Panc1 (cell line): ENCODE measurements at places on chromosomes 12 and 14. TPM values are rescaled to one million over a fixed set of nuclear protein-coding genes. Genes with fewer than 3 reads are reported as not detected.

The CAPZA3 gene
- total RNA-seq = not detected

The GDF3 gene
- total RNA-seq = not detected

The AMN gene
- 0.44 TPM for total RNA-seq

The KRT3 gene
- total RNA-seq = not detected

- H3K27ac ChIP-seq = no peak overlapping the region
- H3K4me1 ChIP-seq = no peaks in the 10 kb centered on the region
- DNase-seq = no peak
- peaks cover 6% of the 10 kb centered on the region; the same call in 1 of the 2 replicates for H3K36me3 ChIP-seq
These were observed 1.7 kb downstream of the FOS start for GRCh38 chr14:75280291-75280830.

DNA sequence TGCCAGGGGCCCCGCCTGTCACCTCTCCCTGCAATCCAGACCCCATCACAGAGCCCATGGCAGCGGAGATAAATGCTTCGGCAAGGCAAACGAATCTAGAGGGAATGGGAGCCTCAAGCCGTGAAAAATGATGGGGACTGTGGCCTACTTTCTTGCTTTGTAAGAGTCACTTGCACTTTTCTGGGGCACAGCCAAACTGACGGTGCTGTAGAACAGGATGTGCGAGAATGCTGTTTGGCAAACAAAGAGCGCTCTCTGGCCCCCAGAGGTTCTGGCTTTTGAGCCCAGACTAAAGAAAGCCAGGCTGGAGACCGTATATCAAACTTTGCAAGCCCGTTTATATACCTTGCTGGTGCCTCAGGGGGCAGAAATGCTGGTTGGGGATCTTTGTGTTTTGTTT lies 108.7 kb downstream of the CACNA1C start:
- DNase-seq = no peak
- H3K36me3 ChIP-seq = no peaks in the 10 kb centered on the region
- no peak overlapping the region for H3K4me3 ChIP-seq
- no peak overlapping the region for H3K27ac ChIP-seq

DNA sequence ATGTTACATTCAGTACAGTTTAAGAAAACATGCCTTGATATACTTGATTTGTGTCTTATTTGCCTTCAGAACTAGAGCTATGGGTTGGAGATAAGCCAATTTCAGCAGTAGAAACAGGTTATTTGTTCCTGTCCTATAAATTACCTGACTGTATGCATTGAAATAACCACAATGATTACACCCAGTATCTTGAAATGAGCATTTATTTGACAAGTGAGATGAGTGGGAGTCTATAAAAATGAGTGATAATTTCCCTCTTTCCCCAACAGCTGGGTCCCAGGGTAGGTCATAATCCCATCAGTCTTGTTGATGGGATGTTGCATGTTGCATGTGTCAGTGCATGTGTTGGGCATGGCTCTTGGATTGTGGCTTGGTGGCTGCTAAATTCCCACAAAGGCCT lies 3.7 kb downstream of the TAS2R42 start:
- H3K4me3 ChIP-seq = no peak overlapping the region
- no peak overlapping the region for H3K27ac ChIP-seq
- no peaks in the 10 kb centered on the region for H3K27me3 ChIP-seq

DNA sequence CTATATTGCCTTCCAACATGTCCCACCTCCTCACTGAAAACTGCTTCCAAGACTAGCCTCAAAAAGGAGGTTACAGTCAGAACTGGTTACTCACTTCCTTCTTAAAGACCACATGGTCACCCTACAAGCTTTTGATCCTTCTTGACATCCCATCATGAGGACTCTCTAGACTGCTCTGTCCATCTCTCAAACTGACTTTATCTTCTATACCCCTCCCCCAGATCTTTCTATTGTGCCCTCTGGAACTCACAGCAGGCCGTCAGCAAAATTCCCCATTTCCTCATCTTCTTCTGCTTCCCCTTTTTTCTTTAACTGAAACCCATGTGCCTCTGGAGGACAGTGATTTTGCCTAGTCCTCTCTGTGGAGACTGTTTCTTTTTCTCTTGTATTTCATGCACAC lies 18.1 kb upstream of the IGF1 start:
- no peak overlapping the region for H3K27ac ChIP-seq
- no peaks in the 10 kb centered on the region for H3K36me3 ChIP-seq
- DNase-seq = no peak
- no peaks in the 10 kb centered on the region for H3K4me1 ChIP-seq

DNA sequence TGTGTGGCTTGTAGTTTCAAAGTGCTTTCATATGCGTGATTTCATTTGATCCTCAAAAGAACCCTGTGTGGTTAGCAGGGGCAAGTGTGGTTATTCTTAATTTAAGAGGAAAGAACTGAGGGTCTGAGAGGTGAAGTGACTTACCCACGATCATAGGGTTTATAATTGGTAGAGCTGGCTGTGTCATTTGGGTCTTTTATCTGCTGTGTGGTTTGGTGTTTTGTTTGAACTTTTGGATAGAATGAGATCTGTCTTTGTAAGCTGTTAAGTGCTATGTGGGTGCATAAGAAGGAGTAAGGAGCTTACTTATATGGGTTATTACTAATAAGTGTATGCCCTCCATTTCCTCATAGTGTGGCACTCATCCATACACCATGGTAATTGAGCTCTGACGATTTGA lies 190.0 kb downstream of the CACNA1C start:
- no peak overlapping the region for H3K4me3 ChIP-seq
- H3K27me3 ChIP-seq = no peaks in the 10 kb centered on the region
- H3K36me3 ChIP-seq = no peaks in the 10 kb centered on the region
- DNase-seq = no peak

GRCh38 chr12:132222096-132222807 lies 78.0 kb downstream of the NOC4L start:
- peak overlapping the region; percentile 17 for H3K4me3 ChIP-seq
- peaks cover 4% of the 10 kb centered on the region; the same call in 1 of the 2 replicates for H3K27me3 ChIP-seq
- 0 out of 2 replicates have a peak, but pooled peaks cover 2% of the 10 kb centered on the region for H3K4me1 ChIP-seq
- no peaks in the 10 kb centered on the region for H3K36me3 ChIP-seq
- H3K27ac ChIP-seq = no peak overlapping the region

DNA sequence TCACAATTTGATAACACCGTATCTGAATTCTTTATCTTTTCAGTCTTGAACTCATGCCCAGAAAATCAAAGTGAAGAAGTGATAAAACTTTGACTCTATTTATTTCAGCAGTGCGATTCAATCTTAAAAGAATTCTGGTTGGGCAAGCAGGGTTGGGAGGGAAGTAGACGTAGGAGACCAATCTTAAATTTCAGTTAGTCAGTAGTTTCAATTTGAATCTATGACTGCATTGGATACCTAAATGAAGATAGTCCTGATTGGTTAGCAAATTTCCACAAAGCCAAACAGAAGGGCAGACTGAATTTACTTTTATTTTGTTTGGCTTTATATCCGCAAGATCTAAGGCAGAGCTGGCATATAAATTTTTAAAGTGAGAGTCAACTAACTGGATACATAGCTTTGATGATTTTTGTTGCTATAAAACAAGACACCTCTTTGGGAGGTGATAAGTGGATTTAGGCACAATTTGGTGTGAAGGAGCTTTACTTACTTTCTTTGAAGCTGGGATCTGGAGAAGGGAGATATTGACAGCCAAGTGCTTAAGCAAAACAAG lies 2.6 kb downstream of the ACSS3 start:
- H3K4me1 ChIP-seq = no peaks in the 10 kb centered on the region
- no peak overlapping the region for H3K27ac ChIP-seq
- DNase-seq = no peak
- H3K36me3 ChIP-seq = no peaks in the 10 kb centered on the region
- no peaks in the 10 kb centered on the region for H3K27me3 ChIP-seq
- H3K4me3 ChIP-seq = no peak overlapping the region

- H3K27me3 ChIP-seq = no peaks in the 10 kb centered on the region
- peaks cover 4% of the 10 kb centered on the region for H3K4me1 ChIP-seq
- H3K4me3 ChIP-seq = no peak overlapping the region
- peaks cover 5% of the 10 kb centered on the region; the same call in 1 of the 2 replicates for H3K36me3 ChIP-seq
- no peak for DNase-seq
These were observed 1.6 kb upstream of the LTBR start for GRCh38 chr12:6382371-6382770.

DNA sequence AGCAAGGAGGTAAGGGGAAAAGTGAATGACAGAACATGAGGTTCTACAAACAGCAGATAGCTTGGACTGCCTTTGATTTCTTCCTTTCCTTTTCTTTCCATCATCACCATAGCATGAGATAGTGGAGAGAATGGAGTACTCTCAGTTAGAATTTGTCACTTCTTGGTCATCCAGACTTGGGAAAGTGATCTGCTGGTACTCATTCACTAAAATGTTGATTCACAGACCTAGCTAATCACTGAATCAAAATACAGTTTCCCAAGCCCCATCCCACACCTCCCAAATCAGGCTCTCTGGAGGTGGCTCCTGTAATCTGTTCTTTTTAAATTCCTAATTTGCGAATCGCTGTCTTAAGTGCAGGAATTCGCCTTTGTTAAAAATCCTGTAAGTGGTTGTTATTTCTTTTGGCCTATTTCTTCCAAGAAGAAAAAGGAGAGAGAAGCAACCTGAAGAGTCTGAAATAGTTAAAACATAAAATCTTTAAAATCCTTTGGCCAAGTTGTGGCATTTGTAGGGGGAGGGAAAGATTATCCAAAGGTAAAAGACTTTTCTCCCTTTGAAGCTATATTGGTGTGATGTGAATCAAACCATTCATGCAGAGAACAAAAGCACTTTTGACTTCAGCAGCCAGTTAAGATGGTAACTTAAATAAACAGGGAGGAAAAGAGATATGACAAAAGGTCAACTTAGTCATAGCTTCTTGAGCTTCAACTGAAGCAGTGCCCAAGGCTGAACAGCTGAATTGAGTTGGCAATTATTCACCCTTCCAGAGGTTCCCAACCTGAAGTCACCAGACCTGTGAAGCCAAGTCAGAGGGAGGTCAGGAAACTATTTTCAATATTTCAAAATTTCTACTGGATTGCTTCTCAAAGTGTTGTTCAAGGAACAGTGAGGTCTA lies 255.1 kb upstream of the KRR1 start:
- no peak for DNase-seq
- H3K4me3 ChIP-seq = no peak overlapping the region
- H3K27ac ChIP-seq = peak overlapping the region; percentile 89
- H3K27me3 ChIP-seq = no peaks in the 10 kb centered on the region
- H3K4me1 ChIP-seq = peaks cover 36% of the 10 kb centered on the region

- no peaks in the 10 kb centered on the region for H3K4me1 ChIP-seq
- no peaks in the 10 kb centered on the region for H3K36me3 ChIP-seq
- H3K4me3 ChIP-seq = no peak overlapping the region
These were observed 45.8 kb upstream of the POC1B start for GRCh38 chr12:89571491-89572195.

- peaks cover 4% of the 10 kb centered on the region; the same call in 1 of the 2 replicates for H3K27me3 ChIP-seq
- no peak overlapping the region for H3K4me3 ChIP-seq
- no peak overlapping the region for H3K27ac ChIP-seq
- H3K36me3 ChIP-seq = no peaks in the 10 kb centered on the region
These were observed 204.6 kb upstream of the PWP1 start for GRCh38 chr12:107480836-107481608.

DNA sequence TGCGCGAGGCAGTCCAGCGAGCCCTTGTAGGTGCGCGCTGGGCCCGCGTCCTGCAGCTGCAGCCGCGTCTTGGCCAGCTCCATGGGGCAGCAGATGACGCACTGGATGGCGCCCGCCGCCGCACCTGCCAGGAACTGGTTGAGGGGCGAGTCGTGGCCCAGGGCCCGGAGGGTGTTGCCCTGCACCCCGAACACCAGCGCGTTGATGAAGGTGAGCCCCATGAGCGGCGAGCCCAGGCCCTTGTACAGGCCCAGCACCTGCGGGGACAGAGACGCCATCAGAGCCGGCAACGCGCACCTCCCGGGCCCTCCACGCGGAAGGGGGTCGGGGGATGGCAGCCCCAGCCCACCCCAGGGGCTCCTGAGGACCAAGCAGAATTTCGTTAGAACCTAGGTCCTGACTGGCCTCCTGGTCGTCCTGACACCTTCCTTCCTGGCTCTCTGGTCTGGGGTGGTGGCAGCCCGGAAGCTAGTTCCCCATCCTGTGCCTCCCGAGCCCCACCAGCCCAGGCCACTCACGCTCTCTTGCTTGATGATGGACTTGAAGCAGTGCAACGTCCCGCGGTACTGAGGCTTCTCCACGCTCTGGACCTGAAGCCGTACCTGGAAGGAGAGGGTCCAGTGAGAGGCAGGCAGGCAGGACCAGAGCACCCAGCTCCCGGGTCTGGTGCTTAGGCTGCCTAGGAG lies 13.3 kb downstream of the SLC25A29 start:
- no peak for DNase-seq
- no peaks in the 10 kb centered on the region for H3K27me3 ChIP-seq
- H3K27ac ChIP-seq = no peak overlapping the region
- no peaks in the 10 kb centered on the region for H3K36me3 ChIP-seq
- peaks cover 5% of the 10 kb centered on the region for H3K4me1 ChIP-seq

DNA sequence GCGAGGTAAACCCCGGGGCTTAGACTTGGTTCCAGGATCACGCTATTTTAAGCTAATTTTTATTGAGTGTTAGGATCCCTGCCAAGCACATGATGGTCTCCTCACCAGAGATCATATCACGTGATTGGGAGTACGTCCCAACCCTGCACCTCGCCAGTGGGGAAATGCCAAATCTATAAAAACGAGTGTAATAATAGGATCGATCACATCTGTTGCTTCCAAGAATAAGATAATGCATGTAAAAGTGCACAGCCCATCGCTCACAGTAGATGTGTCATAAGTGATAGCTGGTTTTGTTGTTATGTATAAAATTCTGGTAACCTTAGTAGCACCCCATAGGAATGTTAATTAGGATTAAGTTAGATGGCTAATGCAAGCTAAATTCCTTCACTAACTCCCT lies 581.0 kb upstream of the TMEM132C start:
- no peak overlapping the region for H3K4me3 ChIP-seq
- H3K36me3 ChIP-seq = no peaks in the 10 kb centered on the region
- DNase-seq = no peak
- H3K4me1 ChIP-seq = no peaks in the 10 kb centered on the region
- H3K27me3 ChIP-seq = no peaks in the 10 kb centered on the region

GRCh38 chr12:3752741-3753486 lies at the start of gene CRACR2A:
Gene CRACR2A (minus strand): TSS chr12:3753109. CDS start chr12:3696999, 56,110 bp downstream.
- H3K27me3 ChIP-seq = no peaks in the 10 kb centered on the region; the same call in 1 of the 2 replicates
- H3K4me1 ChIP-seq = no peaks in the 10 kb centered on the region; the same call in 1 of the 2 replicates
- no peak within 1 kb of the TSS for H3K27ac ChIP-seq

- H3K27me3 ChIP-seq = no peaks in the 10 kb centered on the region
- H3K36me3 ChIP-seq = no peaks in the 10 kb centered on the region
- no peak overlapping the region for H3K27ac ChIP-seq
These were observed 303.4 kb downstream of the KCNC2 start for GRCh38 chr12:74906224-74906623.

GRCh38 chr12:130136509-130137039 lies 25.7 kb upstream of the FZD10 start:
- no peak for DNase-seq
- no peak overlapping the region for H3K27ac ChIP-seq
- no peaks in the 10 kb centered on the region for H3K4me1 ChIP-seq
- H3K27me3 ChIP-seq = no peaks in the 10 kb centered on the region; the same call in 1 of the 2 replicates
- no peak overlapping the region for H3K4me3 ChIP-seq

- DNase-seq = no peak
- H3K4me1 ChIP-seq = no peaks in the 10 kb centered on the region
- no peak overlapping the region for H3K4me3 ChIP-seq
- H3K36me3 ChIP-seq = no peaks in the 10 kb centered on the region
- no peaks in the 10 kb centered on the region for H3K27me3 ChIP-seq
- no peak overlapping the region for H3K27ac ChIP-seq
These were observed 104.2 kb upstream of the LGR5 start for GRCh38 chr12:71335151-71335962.

GRCh38 chr12:30447061-30447750 lies 248.5 kb downstream of the IPO8 start:
- no peaks in the 10 kb centered on the region for H3K27me3 ChIP-seq
- H3K4me1 ChIP-seq = no peaks in the 10 kb centered on the region
- H3K27ac ChIP-seq = no peak overlapping the region
- H3K36me3 ChIP-seq = no peaks in the 10 kb centered on the region
- no peak overlapping the region for H3K4me3 ChIP-seq

- H3K27ac ChIP-seq = no peak overlapping the region
- no peaks in the 10 kb centered on the region for H3K27me3 ChIP-seq
- no peak overlapping the region for H3K4me3 ChIP-seq
- H3K4me1 ChIP-seq = no peaks in the 10 kb centered on the region
- no peaks in the 10 kb centered on the region for H3K36me3 ChIP-seq
- DNase-seq = no peak
These were observed 172.5 kb downstream of the GXYLT1 start for GRCh38 chr12:41972196-41972595.
